ENCODE measurements at places on chromosomes 6 and 20. TPM values are rescaled to one million over a fixed set of nuclear protein-coding genes. Genes with fewer than 3 reads are reported as not detected.

Gene DOK5
- total RNA-seq = not detected

Gene FAM209B
- total RNA-seq = not detected

Gene CLPSL2
- not detected for total RNA-seq

Gene CLPSL1
- total RNA-seq = not detected

Gene HSPA12B
- total RNA-seq = 0.12 TPM

Gene PPIL6
- 1.0 TPM for total RNA-seq

Gene IRF4
- total RNA-seq = not detected

- DNase-seq = no peak
Observed at GRCh38 chr20:50758469-50758868, 27.1 kb downstream of the PARD6B start.

- DNase-seq = no peak
Observed at GRCh38 chr6:110044096-110044495, 66.0 kb downstream of the GPR6 start.

GRCh38 chr20:13452470-13453124, 186.1 kb downstream of the TASP1 start:
- DNase-seq = no peak

DNA sequence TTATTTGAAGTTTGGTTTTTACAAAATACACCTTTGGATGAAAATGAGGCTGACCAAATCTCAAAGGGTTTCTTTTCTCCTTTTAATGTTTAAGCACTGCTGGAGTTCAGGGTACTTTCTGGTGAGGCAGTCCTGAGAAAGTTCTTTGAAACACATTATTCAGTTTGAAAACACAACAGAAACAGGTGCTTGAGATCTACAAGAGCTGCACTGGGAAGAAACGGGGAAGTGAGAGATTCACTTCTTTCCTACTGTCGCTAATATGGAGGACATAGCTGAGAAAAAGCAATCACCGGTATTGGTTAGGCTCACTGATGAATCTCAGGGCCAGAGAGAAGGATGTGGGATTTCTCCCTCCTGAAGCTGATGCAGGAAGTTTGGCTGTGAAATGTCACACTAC, 22.9 kb upstream of the TMEM170B start:
- no peak for DNase-seq

GRCh38 chr20:9660236-9660868, 146.0 kb downstream of the LAMP5 start:
- DNase-seq = no peak

- DNase-seq = peak; percentile 94
Observed at GRCh38 chr20:3781153-3781910, at the start of gene SPEF1. SPEF1 (minus strand) TSS chr20:3781448; CDS start chr20:3781287, 161 bp downstream.

- DNase-seq = no peak
Observed at GRCh38 chr6:29035951-29036350, 9.0 kb downstream of the OR2W1 start.

DNA sequence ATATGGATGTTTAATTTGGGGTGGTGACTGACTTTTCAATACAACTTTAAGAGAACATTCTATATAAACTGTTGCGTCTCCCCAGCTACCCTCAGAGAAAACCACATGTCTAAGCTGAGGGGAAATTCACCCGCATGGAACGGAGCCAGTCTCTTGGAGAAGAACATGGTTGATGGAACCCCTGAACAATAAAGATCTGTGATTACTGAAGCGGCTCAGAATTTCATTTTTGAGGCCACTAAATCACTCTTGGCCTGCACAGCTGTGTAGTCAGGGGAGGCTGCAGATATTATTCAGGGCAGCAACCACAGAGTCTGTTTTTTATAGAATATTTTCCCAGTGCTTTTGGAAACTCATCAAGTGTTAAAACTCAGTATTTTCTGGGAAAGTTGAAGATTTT, 73.8 kb downstream of the EYA4 start:
- no peak for DNase-seq

DNA sequence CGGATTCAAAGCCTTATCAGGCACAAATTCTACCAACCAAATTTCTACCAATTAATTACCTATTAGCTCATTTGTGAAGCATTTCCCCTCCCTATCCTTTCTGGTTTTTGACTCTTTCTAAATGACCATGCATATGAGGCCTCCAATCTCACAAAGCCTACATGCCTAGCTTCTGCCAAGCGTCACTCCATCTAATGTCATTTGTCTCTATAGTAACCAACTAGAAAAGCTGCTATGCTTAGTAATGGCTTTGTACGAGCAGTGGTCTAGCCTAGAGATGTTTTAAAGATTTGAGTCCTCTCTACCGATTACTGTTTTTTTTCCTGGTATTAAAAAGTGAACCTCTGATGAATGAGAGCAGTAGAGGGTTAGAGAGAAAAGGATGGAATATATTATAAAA, 4.8 kb upstream of the ASF1A start:
- DNase-seq = no peak

- peak; percentile 95 for DNase-seq
Observed at GRCh38 chr20:48283470-48284110, 498.3 kb upstream of the SULF2 start.

- DNase-seq = no peak
Observed at GRCh38 chr6:33779895-33780294, 9.0 kb downstream of the LEMD2 start.

- no peak for DNase-seq
Observed at GRCh38 chr6:135904666-135905065, 53.2 kb downstream of the PDE7B start.

DNA sequence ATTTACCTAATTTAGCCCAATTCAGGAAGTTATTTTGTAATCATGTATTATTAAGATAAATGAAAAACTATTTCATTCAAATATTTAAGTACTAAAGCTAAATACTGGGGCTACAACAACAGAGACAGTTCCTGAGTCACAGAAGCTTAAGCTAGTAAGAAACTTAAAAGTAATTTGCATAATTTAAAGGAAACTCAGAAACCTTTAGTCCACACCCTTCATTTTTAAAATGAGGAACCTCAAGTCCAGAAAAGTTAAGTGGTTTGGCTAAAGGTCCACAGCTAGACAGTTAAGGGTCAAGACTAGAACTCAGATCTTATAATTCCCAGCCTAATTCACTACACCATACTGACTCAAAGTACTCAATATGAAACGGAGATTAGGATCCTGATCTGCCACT, 7.2 kb downstream of the LMBRD1 start:
- DNase-seq = no peak

- no peak for DNase-seq
Observed at GRCh38 chr20:62647521-62648317, 5.4 kb downstream of the SLCO4A1 start.

- no peak for DNase-seq
Observed at GRCh38 chr6:131348572-131348971, 213.3 kb downstream of the AKAP7 start.
